ENCODE measurements at places on chromosomes 3 and 15.

GRCh38 chr15:63110428-63111026 lies 11.1 kb upstream of the LACTB start:
- DNase-seq: no peak

GRCh38 chr3:5210926-5211325 lies 23.4 kb downstream of the EDEM1 start:
- no peak for DNase-seq

DNA sequence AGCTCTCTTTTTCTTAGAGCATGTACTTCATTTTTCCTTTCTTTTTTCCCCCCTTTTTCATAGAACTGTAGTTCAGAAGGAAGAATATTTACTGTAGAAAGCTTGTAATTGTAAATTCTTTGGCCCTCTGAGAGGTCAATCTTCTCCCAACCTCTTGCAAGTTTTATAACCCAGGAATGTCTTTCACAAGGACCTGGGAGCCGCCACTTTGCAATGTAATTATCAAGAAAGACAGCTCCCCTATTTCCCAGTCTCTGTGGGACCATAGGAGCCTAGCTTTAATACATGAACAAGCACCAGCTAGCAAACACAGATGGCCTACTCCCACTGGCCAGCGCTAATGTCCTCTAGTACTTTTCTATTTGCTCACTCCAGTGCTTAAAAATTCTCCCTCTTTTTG lies 51.4 kb downstream of the NFKBIZ start:
- no peak for DNase-seq

DNA sequence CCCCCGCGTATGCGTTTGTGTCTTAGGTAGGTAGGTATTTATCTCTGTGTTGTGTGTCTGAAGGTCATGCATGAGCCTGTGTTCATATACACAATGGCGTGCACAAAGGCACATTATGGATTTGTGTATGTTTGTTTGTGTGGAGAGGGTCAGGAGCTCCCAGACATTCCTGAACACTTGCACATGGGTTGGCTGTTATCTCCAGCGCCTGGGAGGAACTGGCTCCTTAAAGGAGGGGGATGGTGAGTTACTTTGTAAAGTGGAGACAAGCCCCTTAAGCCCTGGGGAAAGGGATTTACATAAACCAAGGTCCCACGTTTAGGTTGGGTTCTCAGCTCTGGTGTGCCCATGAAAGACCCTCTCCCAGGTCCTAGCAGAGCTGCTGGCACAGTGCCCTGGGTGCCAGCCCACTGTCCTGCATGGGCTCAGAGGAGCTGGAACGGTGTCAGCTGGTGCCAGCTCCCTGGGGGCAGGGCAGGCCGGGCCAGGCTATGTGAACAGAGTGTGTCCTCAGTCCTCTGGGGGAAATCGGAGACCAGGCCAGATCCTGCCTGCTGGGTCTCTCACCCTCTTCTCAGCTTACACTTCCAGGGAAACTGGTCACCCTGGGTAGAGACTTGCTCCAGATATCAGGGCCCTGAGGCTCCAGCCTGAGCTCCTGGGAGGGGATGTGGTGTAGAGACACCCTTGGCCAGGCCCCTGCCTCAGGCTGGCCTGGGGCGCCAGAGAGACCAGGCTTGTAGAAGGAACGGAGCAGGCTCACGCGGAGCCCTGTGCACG lies 25.1 kb downstream of the SNX33 start:
- no peak for DNase-seq

DNA sequence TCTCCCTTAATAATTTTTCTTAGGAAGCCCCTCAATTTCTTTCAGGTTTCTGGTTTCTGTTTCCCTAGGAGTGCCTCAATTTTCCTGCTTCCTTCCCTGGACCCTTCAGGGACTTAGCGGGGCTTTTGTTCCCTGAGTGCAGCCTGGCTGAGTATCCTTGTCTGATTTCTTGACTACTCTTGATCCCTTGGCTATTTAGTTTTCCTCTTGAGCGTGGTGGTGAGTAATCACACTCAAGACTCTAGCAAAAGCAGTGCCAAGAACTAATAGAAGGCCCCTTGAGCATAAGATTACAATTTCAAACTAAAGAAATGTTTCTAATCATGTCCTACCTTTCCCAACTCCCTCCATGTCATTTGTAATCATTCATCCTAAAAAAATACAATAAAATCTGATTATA lies 94.3 kb upstream of the C3orf80 start:
- no peak for DNase-seq

GRCh38 chr15:25671132-25671531 lies 192.0 kb downstream of the ATP10A start:
- no peak for DNase-seq

DNA sequence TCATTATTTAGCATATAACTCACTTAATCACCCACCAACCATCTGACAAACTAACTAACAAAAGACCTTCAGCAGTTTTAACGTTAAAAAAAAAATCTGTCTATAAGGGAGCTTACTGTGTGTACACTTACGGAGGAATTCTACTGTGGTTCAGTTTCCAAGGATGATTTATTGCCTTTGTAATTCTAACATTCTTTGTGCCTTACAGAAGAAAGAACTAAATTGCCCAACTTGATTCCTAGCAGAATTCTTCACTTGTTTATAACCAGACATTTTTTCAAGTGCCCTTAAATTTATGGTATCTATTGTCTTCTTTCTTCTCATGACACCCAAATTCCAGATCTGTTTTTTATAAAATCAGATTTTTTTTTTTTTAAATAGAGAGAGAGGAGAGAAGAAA lies 119.7 kb upstream of the IGSF10 start:
- DNase-seq: no peak

- DNase-seq: no peak
Observed at GRCh38 chr15:84810073-84810840, 6.9 kb upstream of the ALPK3 start.

DNA sequence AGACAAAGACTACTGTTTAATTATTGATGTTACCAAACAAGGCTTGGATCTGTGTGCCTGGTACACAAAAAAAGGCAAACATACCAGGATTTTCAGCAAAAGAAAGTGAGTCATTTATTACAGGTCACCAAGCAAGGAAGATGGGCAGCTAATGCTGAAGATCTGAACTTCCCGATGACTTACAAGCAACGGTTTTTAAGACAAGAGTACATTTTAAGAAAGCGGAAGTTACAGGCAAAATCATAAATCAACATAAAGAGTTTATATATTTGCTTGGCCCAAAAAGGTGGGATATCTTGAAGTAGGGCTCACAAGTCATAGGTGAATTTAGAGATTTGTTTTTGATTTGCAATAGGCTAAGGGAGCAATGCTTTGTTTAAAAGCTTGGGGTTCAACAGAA lies 125.4 kb upstream of the SPATA16 start:
- no peak for DNase-seq

DNA sequence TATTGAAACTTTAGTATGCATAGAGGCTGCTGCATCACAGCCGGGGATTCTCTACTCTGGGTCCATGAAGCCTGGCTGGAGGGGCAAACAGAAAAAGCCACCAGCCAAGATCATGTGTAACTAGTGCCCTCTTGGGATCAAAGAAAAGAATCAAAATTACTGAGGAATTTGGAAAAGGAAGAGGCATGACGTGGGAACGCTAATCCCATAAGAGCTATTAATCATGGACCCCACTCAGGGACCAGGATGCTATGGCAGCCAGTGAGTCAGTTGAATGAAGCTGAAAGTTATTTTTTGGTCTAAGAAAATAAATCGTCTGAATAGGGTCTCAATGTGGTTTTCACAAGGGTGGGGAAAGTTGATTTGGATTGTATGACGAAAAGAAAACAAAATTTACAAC lies 1165.1 kb downstream of the ROBO2 start:
- DNase-seq: no peak

DNA sequence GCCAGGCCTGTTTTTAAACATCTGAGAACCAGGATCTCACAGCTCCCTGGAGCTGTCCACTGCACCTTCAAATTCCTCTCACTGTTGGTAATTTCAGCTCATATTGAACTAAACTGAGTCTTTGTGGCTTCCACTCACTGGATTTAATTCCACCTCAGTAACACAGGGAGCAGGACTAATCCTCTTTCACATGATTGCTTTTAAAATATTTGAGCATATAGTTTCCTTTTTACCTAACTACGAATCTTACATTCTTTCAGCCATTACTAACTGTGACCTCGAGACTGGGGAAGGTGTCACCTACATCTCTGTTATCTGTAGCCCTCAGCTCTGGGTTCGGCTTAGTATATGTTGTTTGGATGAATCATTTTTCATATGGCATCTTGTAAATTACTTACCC lies 194.3 kb upstream of the C2CD4B start:
- DNase-seq: no peak

GRCh38 chr3:186882881-186883685 lies 40.6 kb downstream of the ADIPOQ start:
- DNase-seq: peak; percentile 68

DNA sequence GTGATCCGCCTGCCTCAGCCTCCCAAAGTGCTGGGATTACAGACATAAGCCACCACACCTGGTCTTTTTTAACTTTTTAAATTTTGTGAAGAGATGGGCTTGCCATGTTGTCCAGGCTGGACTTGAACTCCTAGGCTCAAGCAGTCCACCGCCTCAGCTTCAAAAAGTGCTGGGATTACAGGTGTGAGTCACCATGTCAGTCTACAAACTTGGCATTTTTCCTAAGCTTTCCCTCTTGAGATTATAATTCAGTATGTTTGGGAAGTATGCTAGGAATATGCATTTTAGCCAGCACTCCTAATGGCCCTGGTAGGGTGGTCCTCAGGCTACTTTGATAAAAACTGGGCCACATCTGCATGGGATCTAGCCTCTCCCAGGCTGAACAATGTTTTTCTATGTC lies 4.4 kb downstream of the WDR73 start:
- DNase-seq: no peak

- DNase-seq: no peak
Observed at GRCh38 chr3:15356176-15356575, 23.8 kb upstream of the SH3BP5 start.

DNA sequence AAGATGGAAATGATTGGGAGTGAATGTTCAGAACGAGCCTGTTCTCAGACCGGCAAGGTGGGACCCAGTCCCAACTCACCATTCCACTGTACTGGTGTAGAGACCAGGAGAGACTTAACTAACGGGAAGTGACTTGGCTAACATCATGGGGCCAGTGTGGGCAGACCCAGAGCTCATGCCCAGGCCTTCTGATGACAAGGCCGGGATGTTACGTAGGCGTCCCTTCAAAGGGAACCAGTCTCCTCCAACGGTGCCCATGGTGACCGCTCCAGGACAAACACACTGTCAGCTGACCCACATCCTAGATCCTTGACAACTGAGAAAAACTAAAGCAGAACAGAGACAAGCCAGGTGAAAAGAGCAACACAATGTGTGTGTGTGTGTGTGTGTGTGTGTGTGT lies 128.4 kb upstream of the HACD2 start:
- DNase-seq: no peak

- DNase-seq: no peak
Observed at GRCh38 chr3:140552898-140553297, 125.0 kb upstream of the TRIM42 start.

DNA sequence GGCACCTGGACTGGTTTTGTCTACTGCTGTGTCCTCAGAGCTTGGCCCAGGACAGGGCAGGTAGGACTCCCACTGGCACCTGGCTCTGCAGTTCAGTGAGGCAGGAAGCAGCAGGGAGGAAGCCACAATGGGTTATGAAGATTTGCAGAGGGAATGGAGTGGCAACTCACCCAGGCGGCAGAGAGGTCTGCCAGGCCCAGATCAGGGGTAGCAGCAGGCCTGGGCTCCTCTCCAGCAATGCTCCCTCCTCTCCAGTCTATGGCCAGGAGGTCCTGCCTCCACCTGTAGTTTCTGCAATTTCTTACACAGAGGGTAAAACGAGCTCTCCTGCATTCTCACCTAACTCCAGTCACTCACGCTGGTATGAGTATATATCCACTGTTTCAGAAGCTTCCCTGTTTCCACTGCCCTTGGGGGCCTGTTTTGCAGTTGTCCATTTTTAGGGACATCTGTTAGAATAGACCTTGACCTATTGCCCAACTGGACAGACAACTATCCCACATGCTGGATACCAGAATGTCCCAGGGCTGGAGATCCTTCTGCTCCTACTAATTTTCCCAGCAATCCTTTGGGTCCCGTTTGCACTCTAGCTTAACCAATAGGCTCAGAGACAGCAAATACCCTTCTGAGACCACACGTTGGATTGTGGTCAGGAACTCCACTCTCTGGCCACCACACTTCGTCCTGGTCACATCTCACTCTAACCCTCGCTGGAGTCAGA lies 35.2 kb downstream of the HMCES start:
- peak; percentile 46 for DNase-seq

- DNase-seq: no peak
Observed at GRCh38 chr15:64502551-64502950, 42.2 kb downstream of the ZNF609 start.

- DNase-seq: no peak
Observed at GRCh38 chr3:167866331-167866730, 130.8 kb downstream of the SERPINI1 start.

GRCh38 chr15:49460411-49460941 lies 37.4 kb downstream of the FGF7 start:
- DNase-seq: no peak

DNA sequence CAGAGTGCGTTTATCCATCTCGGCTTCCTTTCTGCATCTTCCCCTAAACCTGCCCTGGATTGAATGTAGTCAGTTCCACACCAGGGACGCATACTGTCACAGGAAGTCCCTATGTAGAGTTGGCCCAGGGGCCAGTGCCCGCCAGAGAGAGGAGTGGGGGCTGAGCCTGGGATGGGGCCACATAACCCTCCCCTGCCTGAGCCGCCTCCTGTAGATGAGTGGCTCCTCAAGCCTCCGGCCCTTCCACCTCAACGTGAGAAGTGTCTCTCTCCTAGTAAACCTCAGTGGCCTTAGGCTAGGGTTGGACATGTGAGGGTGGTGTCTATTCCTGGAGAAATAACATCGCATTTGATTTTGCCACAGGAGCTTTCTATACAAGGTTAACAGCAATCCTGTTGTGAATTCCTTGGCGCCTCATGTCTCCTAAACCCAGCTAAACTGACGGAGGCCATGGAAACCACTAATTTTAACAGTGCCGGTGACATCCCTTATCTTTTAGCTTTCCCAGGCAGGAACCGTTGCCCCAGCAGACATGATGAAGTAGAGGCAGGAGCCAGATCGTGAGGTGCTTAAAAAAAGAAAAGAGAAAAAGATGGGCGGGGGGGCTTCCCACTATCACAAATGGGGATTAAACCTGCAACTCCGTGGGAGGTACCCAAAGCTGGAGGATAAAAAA lies 171.1 kb downstream of the CHDH start:
- DNase-seq: no peak

DNA sequence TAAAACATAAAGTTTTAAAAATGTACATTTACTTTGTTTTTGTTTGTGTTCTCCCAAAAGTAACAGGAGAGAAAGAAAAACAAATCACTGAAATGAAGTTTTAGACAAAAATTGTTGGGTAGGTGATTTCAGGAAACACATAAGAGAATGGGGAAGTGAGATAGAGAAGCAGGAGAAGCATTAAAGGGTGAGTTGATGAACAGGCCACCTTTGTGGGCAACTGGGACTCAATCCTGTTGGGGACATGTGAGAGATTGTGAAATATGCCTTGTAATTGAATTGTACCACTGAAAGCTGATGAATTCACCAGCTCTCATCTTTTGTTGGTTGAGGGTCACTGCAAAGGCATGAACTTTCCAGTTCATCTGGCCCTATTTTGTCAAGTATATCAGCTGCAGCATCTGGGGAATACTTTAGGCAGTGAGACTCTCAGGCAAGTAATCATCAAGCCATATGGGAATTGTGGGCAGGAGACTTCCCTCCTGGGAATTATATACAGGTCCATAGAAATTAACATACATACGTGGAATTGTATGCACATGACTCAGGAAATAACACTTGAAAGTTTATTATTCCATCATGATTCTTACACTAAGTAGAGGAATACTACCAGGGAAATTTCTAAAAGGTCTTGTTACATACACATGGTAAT lies 181.0 kb downstream of the ZBBX start:
- no peak for DNase-seq

All from activated T-cell treated with anti-CD3 and anti-CD28 coated beads, Interleukin-2, amount 50 U/mL, for 24 hours (primary cell).